ENCODE measurements at places on chromosomes 7 and 10.

DNA sequence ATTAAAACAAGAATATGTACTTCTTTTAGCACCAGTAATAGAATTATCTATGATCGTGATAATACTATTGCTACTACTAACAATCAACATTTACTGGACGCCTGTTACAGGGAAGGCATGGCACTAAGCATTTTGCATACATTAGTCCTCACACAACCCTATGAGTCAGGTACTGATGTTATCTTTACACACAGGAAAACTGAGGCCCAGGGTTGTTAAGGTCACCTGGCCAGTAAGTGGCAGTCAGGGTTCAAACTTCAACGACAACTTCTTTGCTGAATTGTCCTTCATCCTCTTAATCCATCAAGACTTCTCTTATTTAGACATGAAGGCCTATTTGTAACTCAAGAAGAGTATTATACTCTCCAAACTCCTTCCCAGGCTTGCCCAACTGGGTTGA lies 41.9 kb upstream of the ACSL5 start:
- DNase-seq: no peak

DNA sequence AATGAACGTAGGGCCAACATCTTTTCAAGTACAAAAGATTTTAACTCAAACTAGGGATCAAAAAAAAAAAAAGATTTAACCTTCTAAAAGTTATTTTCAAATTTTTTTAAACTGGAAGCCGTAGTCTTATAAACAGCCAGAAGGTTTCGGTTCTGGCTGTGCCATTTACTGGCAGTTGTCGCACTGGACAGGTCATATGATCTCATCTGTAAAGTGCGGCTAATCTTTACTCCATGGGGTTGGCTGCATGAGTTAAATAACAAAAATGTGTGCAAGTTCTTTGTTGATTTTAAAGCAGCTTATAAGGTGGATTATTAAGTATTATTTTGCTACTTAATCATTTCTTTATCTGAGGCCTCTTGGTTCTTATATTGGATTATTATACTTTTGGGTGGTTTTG lies 36.6 kb downstream of the TRUB1 start:
- no peak for DNase-seq

DNA sequence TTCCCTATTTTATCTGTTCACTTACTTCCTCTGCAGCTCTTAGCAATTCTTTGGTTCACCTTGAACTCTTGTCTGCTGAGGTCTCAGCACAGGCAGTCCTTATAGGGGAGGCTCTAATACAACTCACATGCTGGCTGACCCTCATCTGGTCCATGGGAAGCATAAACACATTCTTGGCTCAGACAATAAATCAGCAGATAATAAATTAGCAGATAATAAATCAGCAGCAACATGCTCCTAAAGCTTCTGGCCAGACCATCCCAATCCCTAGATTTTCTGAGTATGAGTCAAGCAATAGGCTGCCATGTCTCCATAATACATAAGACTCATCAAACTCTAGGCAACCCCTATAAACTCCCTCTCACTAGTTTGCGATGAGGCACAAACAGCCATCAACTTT lies 208.6 kb upstream of the STEAP4 start:
- no peak for DNase-seq

DNA sequence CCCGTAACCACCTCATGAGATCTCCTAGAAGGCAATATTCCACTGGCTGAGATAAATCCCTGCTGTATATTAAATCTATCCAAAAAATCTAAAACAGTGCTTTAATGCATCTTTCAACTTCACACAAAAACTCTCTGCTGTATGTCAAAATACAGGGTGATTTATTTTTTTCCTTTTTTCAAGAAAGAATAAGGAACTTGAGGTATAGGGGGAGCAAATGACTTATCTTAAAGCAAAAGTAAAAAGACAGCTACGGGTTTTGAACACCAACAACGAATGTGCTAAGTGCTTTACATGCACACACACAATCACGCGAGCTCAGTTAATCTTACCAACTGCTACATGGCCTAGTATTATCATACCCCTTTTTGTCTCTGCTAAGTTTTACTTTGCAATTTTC lies 168.9 kb upstream of the PHF14 start:
- DNase-seq: no peak

DNA sequence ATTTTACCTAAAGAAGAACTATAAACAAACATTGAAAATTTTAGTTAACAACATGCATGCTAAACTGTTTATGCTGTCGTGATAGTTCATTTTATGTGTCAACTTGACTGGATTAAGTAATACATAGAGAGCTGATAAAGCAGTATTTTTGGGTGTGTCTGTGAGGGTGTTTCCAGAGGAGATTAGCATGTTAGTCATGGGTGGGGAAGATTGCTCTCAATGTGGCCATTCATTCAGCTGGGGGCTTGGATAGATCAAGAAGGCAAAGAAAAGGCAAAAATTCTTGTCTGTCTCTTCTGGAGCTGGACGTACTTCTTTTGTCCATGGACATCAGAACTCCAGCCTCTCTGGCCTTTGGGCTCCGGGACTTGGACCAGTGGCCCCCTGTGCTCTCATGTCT lies 172.9 kb upstream of the SEMA3E start:
- DNase-seq: no peak

GRCh38 chr7:98341106-98341505 lies 59.6 kb downstream of the BRI3 start:
- no peak for DNase-seq

DNA sequence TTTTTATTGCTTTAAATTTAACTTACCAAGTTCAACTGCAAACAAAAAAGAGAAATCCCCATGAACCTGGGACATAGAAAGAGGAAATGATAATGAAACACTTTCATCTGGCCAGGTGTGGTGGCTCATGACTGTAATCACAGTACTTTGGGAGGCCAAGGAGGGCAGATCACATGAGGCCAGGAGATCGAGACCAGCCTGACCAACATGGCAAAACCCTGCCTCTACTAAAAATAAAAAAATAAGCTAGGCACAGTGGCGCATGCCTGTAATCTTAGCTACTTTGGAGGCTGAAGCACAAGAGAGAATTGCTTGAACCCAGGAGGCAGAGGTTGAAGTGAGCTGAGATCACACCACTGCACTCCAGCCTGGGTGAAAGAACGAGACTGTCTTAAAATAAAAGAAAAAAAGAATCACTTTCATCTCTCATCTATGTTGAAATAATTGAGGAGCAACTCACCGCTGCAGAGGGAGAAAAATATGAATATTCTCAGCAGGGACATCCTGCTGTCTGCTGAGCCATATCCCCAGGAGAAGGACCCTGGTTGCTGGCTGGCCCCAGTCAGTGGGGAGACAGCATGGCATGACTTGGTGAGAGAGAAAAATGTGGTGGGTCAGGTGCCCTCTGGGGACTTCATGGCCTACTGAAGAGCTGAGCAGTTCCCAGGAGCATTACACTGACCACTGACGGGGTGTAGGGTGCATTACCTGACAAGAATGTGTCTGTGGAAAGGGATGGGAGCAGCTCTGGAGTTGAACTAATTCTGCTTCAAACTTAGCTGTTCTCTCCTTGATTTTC lies 22.8 kb upstream of the TARP start:
- no peak for DNase-seq

GRCh38 chr7:148266795-148267194 lies 323.8 kb upstream of the C7orf33 start:
- no peak for DNase-seq

GRCh38 chr7:130491841-130492522 lies at the start of gene MEST:
MEST (plus strand) TSS chr7:130492085; CDS start chr7:130492314, 229 bp downstream.
- DNase-seq: no peak

- no peak for DNase-seq
These were observed 84.3 kb upstream of the ADRB1 start for GRCh38 chr10:113959383-113959760.

- DNase-seq: no peak
These were observed 967 bp upstream of the GLI3 start for GRCh38 chr7:42237811-42238541.

- DNase-seq: no peak
These were observed 24.7 kb downstream of the PDGFA start for GRCh38 chr7:494906-495305.

DNA sequence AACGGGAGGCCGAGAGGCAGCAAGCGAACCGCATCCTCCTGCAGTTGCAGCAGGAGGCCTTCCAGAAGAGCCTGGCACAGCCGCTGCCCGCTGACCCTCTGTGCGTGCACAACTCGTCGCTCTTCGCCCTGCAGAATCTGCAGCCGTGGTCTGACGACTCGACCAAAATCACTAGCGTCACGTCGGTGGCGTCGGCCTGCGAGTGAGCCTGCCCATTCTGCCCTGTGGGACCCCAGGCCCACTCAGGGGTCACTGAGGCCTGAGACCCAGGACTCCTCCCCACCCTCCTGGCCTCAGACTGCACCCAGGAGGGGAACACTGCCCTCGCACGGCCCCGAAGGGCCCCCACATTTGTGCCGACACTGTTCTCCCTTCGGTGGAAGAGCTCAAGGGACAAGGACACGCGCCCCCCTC lies 5.6 kb downstream of the TLX1 start:
- no peak for DNase-seq

GRCh38 chr10:116704926-116705325 lies 37.4 kb downstream of the HSPA12A start:
- no peak for DNase-seq

GRCh38 chr10:59825932-59826331 lies 72.7 kb upstream of the MRLN start:
- no peak for DNase-seq

DNA sequence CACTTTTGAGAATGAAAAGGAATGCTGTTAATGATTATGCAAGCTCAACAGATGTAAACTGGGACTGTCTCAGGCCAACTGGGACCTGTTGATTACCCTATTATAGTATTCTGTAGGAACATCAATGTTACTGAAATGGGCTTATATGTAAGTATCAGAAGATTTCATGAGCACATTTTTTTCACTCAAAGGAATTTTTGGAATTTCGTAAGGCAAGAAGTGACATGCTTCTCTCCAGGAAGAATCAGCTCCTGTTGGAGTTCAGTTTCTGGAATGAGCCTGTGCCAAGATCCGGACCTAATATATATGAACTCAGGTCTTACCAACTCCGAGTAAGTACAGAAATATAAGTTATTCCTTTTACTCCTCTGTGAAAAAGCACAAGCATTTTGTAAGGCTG lies 19.2 kb downstream of the NIPSNAP2 start:
- DNase-seq: no peak

DNA sequence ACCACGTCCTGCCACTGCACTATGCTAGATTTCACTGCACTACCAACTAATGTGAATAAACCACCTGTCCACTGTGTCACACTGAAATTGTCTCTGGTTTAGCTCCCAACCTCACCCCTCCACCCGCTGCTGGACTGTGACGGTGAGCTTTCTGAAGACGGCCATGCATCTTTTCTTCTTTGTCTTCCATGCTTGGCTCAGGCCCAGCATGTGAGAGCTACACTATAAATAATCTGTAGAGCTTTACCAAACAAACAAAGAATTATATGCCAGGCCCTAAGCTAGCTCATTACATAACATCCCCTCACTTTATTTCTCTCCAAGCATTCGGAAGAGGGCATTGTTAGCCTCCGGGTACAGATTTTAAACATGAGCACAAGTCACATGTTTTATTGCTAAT lies 633.2 kb downstream of the TNS3 start:
- no peak for DNase-seq

DNA sequence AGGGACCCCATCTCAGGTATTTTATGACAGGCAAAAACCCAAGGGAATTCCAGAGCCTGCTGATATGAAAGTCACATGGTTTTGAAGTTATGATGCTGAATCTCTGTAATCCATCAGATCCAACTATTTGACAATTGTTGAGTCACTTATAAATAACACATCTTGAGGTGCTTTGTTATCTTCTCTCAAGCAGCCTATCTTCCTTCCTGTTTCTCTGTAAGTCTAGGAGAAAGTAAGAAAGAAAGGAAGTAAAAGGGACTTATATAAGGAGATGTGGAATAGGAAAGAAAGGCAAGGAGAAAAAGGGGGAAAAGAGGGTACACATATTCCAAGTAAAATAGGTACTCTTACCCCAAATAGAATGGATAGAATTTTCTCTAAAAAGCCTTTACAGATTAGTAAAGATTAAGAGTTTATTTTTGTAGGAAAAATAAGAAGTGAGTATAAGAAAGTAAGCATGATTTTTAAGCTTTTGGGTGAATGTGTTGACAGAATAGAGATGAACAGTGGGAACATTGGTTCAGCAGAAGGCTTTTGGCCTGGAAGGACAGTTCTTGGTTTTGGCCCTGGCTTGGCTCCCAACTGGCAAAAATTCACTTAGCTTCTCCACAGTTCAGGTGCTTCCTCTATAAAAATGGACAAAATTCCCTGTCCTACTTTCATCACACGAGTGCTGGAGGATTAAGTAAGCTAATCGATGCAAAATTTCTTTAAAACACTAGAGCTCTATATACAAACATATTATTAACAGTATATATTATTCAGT lies 39.6 kb upstream of the ANK3 start:
- DNase-seq: no peak

- DNase-seq: no peak
These were observed 115.6 kb downstream of the CUX1 start for GRCh38 chr7:101933028-101933427.

- no peak for DNase-seq
These were observed at the start of gene ADAMTS14 for GRCh38 chr10:70672165-70673042. ADAMTS14 (plus strand) TSS chr10:70672506; CDS start chr10:70672803, 297 bp downstream.

DNA sequence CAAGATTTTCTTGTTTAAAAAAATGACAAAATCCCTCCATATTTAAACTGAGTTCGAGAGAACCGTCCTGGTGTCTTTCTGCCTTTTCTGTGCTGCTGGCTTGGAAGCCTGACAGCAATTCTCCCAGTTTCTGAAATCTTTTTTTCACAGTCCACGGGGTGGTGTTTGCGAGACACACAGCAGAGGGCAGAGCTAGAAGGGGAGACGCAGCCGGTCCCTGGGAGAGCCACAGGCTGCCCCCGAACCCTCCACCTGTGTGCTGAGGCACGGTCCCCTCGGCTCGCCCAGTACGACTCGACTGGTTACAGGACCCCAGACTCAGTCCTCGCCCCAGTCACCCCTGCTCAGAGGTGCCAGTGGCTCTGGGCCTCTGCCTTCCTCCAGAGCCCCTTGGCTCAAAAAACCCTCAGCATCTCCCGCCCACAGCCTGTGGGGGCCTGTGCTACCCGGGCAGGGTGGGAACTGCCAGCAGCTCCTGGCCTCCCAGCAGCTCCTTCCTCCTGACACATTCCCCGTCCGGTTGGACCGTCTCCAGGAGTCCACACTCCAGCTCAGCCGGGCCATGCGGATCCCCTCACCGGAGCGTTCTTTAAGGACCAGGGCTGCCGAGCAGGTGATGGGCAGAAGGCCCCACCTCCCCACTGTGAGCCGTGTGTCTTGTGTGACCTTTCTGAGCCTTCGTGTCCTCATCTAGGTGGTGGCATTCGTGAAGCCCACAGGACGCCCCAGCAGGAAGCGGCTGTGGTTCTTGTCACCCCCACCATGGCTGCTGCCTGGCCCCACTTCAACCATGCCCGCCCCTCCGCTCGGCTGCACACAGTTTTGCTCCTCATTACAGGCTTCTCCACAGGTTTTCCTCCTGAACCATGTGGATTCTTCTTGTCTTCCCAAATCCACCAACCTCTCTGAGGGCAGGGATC lies 52.3 kb upstream of the EN2 start:
- DNase-seq: no peak

Data from AG04449 (cell line).